ENCODE measurements at places on chromosomes 6 and 20.

GRCh38 chr6:84003131-84003530 lies 30.4 kb upstream of the MRAP2 start:
- no peak for DNase-seq

DNA sequence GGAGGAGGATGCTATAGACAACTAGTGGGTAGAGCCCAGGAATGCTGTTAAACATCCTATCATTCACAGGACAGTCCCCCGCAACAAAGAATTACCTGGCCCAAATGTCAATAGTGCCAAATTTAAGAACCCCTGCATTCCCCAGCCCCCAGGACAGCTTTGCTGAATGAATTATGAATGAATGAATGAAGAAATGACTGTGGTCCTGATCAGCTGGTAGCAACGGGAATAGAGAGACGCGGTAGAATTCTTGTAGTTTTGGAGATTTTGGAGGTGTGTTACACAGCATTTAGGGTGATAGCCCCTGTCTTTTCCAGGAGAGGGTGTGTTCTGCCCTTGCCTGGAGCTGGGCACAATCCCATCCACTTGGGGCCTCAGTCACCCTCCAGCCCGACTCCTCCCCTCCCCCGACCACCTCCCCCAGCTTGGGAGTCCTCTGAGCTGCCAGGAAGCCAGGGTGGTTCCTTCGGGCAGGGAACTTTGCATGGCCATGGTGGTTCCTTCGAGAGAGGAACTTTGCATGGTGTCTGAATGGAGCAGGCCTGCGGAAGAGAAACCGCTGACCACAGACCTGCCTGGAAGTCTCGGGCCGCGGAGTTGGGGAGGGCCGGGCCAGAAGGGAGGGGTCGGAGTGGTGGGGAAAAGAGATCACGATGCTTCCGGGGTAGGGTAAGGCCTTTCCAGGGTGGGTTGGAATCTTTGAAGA lies 1.0 kb upstream of the HCK start:
- DNase-seq: no peak

DNA sequence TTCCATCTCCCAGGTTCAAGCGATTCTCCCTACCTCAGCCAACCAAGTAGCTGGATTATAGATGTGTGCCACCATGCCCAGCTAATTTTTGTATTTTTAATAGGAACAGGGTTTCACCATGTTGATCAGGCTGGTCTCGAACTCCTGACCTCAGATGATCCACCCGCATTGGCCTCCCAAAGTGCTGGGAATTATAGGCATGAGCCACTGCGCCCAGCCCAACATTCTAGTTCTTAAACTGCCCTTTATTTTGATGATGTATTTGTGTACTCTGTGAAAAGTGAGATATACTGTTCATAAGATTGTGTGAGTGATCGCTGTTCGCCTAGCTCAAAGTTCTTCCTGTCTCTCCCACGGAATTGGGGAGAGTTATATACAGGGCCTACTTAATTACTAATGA lies 93.1 kb downstream of the HFE start:
- no peak for DNase-seq

DNA sequence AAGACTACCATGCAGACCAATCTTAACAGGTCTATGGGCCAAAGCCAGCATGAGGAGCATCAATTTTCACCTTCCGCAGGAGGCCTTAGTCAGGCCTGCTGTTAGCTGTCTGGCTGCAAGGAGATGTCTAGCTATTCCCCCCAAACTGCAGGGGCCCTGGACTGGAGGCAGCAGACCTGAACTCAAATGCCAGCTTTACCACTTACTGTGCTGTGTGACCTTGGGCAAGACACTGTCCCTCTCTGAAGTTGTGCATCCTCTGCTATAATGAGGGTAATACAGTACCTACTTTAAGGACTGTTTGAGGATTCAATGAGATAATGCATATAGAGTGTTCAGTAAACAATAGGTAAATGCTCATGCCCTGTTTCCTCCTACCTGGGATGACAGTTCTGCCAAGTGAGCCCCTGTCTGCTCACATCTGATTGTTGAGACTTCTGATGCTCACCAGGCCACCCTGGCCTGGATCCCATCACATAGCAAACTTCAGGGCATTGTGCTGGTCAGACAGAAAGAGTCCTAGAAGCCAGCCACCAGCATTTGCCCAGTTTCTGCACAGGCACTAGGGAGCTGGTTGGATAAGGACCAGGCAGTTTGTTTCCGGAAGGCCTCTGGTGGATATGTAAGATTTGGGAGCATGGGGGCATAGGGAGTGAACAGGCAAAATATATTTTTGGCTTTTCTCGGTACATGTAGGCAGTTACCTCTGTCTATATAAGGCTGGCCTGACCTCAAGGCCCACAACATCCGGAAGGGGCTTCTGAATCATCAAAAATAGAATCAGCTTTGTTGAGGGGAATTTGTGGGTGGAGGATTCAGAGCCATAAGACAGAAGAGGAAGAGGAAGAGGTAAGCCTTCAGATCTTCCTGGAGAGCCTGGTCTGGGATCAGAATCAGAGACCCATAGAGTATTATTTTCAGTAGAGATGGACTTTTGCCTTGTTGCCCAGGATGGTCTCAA lies 2.3 kb upstream of the OCSTAMP start:
- no peak for DNase-seq

GRCh38 chr20:52941808-52942207 lies 30.4 kb upstream of the TSHZ2 start:
- no peak for DNase-seq

GRCh38 chr6:53934023-53934422 lies 139.2 kb downstream of the LRRC1 start:
- no peak for DNase-seq

GRCh38 chr6:130396722-130397121 lies 30.9 kb downstream of the TMEM200A start:
- no peak for DNase-seq

GRCh38 chr6:134253681-134254080 lies 64.2 kb downstream of the SGK1 start:
- DNase-seq: no peak

DNA sequence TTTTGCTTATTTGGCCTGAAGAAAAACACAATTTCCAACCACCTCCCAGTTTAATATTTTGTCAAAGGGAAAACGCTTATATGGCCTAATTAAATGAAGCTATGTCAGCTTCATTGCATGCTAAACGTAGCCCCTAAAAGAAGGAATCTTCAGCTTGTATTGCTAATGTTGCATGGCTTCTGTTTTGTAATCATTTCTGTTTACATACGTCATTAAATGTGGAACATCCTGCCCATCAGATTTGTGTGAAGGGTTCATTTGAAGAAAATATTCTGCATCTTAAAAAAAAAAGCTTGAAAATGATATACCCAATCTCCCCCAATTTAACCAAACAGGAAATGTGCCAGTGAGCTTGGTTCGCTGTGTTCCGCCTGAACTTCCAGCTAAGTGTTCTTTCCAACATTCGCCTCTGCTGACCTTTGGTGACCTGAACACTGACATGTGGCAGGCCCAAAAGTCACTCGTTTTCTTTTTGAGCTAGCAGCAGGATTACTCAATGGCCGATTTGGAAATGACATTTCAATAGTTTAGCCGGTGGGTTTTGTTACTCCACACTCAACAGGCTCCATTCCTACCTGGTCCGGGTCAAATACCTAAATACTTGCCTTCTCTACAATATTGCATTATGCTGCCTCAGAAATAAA lies 12.7 kb upstream of the SIRT5 start:
- no peak for DNase-seq

DNA sequence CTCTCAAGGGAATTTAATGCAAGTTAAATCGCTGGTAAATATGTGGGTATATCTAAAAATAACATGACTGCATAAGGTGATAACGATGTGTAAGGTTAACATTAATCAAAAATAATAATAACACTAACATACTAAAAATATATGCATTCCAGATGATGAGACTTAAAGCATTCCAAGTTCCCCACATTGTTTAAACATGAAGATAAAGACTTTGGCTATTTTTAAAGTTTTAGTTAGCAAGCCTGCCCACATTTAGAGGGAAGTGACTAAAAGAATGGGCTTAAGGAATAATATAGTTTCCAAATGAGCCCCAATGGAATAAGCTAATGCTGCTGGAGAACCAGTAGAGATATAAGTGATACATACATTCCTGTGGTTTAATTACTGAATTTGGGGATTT lies 941.3 kb downstream of the TBC1D32 start:
- no peak for DNase-seq

DNA sequence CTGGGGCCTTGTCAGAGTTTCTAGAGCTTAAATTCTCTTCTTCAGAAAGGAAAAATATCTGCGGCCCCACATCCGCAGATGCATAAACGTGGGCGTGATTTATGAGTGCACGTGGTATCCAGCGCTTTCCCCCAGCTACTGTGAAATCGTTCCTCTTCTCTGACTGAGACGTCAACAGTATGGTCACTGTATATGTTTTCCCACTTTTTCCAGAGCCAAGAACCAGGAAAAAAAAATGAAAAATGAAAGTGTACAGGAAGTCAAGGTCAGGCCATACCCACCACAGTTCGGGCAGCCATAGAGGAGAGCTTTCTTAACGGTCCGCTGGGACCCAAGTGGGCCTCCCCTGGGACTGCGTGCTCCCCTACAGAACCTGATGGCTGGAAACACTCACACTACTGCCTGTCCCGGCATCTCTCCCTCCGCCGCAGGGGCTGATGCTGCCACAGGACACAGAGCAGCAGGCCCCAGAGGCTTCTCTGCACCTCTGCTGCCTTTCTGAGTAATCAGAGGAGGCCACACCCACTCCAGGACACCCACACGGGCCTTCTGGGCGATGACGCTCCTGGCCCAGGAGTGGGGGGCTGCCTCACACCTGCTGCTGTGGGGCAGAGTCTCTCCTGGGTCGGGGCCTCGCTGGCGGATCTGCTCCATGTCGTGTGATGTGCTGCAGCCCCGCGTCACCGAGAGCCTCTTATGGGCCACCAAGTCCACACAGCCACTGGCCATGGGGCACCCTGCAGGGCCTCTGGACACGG lies 16.4 kb upstream of the STX16 start:
- no peak for DNase-seq

GRCh38 chr20:13397300-13397724 lies 176.2 kb downstream of the ISM1 start:
- no peak for DNase-seq

DNA sequence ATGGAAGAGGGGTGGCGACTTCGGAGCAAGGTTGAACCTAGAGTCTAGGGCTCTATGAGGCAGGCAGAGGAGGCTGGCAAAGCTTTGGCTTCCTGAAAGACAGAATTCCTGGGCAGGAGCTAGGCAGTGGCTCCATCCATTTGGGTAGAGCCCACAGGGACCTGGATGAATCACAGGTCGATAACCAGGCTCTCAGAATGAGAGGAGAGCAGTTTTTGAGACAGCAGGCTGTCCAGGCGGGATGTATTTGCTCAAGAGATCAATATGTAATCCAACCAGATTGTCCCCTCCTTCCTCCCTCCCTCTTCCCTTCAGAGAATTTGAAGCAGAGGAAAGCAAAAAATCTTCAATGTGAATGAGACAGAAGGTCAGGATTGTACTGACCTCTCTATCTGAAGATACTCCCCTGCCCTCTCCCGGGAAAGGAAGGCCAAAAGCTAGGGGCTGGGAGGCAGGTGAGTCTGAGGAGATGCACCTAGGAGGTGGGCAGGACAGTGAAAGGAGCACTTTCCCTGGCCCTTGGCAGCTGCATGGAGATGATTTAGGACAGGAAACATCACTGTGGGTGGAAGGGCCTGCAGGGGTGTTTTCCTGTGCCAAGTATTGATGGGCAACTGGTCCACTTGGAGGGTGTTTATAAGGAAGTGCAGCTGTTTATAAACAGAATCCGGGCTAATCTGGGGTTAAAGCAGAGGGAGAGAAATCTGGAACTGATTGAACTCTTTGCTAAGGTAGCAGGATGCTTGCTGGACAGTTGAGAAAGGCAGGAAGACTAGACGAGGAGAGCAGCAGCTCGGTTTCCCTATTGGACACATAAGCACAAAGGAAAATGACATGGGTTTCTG lies 212.4 kb upstream of the LRFN2 start:
- DNase-seq: no peak

- DNase-seq: no peak
These were observed 20.7 kb downstream of the PRPF6 start for GRCh38 chr20:64001607-64002011.

Measured in NCI-H2081 treated with DMSO at 0.1 percent for 48 hours (cell line).